ENCODE measurements at places on chromosomes 12 and 14. TPM values are rescaled to one million over a fixed set of nuclear protein-coding genes. Genes with fewer than 3 reads are reported as not detected.

Gene PLEKHG7
- not detected for total RNA-seq

Gene KRT6C
- not detected for total RNA-seq

Gene PRPF39
- total RNA-seq, result 24.8 TPM

Gene LBHD2
- not detected for total RNA-seq

Gene HCAR2
- total RNA-seq, result not detected

Gene GALNT8
- total RNA-seq, result not detected

Gene SLC39A2
- total RNA-seq, result not detected

Gene KLRC4
- total RNA-seq, result not detected

Gene LYZ
- not detected for total RNA-seq

Gene TOMM20L
- not detected for total RNA-seq

Gene GRIP1
- 0.33 TPM for total RNA-seq

Gene RERGL
- total RNA-seq, result not detected

Gene WNT1
- not detected for total RNA-seq

Gene RDH12
- total RNA-seq, result not detected

Gene SMIM41
- 0.07 TPM for total RNA-seq

Gene HRK
- total RNA-seq, result 0.07 TPM

Gene GPR132
- total RNA-seq, result 0.26 TPM

Gene CBLN3
- total RNA-seq, result 4.2 TPM

All from smooth muscle cell of the pulmonary artery (primary cell).